ENCODE measurements at places on chromosomes 7 and 10.

- no peak for DNase-seq
Measured at GRCh38 chr10:70729763-70730357, 55.3 kb downstream of the TBATA start.

GRCh38 chr7:135342887-135343286 is 109.2 kb downstream of the STRA8 start:
- no peak for DNase-seq

GRCh38 chr10:49035920-49036319 is 79.4 kb downstream of the VSTM4 start:
- no peak for DNase-seq

DNA sequence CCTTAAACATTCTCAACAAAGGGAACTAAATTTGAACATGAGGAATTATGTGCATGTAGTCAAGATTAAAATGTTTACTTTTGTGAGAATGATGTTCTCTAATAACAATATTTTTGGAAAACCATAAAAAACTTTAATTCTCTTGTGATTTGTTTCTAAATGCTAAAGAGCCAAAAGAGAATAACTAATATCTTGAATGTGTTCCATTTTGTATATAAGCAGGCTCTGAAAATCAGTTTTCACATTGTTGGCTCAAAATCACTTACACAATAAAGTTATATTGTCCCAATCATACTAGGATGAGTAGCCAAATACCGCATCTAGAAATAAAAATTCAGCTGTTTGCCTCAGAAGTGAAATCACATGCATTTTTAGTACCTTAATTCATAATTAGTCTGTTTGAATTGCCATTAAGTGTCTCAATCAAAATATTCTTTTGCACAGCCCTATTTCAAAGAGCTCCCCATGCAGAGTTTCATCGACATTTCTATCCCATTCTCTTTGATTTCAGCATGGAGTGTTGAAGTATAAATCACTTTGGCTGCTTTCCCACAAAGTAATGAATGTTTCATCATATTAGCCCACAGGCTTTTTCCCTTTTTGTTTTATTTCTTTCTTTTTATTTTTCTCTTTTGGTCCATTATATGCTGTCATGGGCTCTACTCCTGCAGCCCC is 420.3 kb upstream of the POM121L12 start:
- DNase-seq = no peak

DNA sequence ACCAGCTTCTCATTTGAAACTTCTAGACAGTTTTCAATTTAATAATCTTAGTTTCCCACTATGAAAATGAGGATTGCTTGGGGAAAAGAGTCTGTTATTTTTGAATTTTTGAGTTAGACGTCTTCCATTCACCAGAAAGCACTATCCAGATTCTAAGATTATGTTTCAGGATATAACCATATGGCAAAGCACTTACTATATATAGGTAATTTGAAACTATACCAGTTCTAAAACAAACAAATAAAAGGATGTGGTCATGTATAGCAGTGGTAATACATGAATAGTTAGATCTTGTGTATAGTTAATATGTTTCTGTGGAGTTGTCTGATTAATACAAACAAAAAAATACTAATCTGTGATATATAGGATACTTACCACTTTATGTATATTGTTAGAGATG is 320.0 kb downstream of the EXOC4 start:
- no peak for DNase-seq

DNA sequence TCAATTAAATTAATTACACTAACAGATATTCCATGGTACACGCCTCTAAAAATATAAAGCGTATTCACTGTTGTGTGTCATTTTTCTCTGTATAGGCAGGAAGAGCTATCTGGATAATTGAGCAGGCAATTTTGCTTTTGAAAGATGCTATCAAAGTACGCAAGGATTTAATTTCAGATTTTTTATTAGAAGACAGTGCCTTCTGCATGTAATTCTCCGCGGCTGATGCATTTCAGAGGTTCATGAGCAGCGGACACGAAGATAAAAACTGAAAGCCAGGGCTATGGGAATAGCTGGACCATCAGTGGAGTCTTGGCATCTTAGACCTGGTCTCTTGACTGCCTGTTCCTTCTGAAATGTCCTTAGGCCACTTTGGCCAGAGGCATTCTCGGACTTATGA is 35.7 kb upstream of the SDK1 start:
- DNase-seq = no peak

DNA sequence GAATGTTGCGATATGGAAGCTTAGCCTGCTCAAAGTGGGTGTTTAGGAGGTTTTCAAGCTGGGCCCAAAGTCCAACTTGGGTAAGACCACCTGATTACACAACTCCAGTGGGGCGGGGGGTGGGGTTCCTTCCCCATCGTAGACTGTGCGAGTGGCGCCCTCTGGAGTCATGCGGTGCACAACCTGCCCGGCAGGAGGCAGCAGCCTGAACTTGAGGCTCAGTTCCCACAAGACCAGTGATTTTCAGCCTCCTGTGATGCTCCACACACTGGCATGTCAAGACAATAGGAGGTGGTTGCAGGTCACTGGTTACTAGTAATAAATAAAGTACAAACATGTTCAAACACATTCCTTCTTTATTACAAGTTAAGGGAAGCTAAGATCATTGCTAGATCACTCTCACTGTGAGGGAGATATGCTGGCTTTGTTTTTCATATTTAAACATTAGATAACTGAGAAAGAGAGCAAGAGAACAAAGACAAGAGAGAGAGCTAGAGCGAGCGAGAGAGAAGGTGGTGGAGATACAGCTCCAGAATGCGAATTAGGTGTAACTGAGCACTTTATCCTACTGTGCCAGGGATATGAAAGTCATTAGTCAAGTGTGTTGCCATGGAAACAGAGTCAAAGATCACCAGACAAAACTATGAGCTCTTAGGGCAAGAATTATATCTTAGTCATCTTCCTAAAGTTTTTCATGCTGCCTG is 97.4 kb upstream of the BMPER start:
- DNase-seq = no peak

DNA sequence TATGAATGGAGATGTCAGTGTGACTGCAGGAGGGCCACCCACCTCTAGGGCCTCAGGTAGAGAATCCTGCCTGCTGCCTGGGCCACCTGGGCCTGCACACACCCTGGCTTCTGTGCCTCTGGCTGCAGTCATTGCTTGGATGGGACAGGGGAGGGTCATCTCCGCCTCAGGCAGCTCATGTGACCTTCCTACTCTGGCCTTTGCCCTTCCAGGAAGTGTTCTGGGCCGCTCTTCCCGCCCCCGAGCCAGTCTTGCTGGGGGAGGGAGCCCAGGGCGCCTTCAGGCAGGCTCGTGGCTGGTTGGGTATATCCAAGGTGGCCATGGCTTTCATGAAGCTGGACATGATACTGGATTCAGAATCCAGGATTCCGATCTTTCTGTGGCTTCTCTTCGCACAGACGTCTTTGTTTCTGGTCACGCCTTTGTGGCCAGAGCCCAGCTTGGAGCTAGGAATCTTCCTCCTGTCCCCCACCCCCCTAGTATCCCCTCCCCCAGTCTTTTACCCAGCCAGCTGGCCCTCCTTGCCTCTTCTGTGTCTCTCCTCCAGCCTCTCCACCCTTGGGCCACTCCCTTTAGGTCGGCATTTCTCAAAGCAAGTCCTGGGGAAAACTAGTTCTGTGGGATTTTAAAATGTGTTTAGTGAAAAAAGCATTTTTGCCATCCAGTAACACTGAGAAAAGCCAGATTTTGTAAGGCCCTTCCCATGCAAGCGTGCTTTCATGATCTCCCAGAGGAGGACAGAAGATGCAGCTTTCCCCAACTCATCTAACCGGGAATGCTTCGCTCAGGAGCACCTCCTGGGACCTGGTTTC is 119.6 kb downstream of the ZMIZ1 start:
- DNase-seq = no peak

- DNase-seq = no peak
Measured at GRCh38 chr10:132725202-132725601, 60.7 kb downstream of the NKX6-2 start.

- DNase-seq = peak; percentile 17
Measured at GRCh38 chr10:45418849-45419675, 45.0 kb downstream of the ALOX5 start.

DNA sequence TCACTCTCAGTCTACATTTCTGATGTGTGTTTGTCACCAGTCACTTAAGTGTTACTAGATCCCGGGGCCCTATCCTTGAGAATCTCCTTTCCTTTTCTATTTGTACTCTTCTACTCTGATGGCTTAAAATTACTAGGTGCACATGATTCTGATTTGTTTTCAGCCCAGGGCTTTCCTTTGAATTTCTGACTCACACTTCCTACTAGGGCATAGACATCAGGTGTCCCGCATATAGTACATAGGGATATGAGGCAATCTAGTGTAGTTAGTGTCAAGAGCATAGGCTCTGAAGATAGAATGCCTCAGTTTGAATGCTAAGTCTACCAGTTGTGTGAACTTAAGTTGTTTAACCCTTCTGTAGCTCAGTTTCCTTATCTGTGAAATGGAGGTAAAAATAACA is 49.4 kb upstream of the LRRN3 start:
- DNase-seq = no peak

DNA sequence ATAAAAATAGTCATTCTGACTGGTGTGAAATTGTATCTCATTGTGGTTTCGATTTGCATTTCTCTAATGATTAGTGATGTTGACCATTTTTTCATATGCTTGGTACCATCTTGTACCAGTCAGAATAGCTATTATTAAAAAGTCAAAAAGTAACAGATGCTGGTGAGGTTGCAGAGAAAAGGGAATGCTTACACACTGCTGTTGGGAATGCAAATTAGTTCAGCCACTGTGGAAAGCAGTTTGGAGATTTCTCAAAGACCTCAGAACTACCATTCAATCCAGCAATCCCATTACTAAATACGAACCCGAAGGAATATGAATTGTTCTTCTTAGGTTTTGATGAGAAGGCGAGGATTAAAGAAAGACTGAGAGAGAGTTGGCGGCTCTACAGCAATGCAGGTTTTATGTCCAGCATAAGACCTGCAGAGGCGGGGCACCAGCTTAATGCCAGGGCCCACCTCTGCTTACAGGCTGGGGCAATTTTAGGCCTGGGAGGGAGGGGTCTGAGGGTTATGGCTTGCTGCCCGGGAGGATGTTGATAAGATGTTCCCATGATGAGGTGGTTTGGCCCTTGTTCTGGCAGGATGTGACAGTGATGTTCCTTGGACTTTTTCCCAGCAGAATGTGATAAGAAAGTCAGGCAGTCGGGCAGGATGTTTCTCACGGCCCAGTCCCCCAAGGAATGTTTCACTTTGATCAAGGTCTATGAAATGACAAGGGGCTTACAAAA is 74.4 kb downstream of the MEST start:
- DNase-seq = no peak

DNA sequence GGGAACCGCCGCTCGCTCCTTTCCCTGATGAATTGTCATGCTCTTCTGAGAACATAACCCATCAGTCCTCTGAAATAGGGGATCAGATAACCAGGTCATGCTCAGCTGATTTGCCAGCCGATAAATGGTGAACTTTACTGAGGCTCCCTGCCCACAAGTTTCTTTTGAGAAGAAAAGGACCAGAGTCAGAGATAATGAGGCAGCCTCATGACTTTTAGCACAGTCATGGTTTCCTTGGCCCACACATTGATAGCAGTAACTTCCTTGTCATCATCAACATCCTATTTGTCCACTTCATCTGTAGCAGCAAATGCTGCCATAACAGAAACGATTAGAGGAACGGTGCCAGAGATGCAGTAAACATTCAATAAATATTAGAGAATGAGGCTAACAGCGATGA is 509.0 kb downstream of the GATA3 start:
- DNase-seq = no peak

DNA sequence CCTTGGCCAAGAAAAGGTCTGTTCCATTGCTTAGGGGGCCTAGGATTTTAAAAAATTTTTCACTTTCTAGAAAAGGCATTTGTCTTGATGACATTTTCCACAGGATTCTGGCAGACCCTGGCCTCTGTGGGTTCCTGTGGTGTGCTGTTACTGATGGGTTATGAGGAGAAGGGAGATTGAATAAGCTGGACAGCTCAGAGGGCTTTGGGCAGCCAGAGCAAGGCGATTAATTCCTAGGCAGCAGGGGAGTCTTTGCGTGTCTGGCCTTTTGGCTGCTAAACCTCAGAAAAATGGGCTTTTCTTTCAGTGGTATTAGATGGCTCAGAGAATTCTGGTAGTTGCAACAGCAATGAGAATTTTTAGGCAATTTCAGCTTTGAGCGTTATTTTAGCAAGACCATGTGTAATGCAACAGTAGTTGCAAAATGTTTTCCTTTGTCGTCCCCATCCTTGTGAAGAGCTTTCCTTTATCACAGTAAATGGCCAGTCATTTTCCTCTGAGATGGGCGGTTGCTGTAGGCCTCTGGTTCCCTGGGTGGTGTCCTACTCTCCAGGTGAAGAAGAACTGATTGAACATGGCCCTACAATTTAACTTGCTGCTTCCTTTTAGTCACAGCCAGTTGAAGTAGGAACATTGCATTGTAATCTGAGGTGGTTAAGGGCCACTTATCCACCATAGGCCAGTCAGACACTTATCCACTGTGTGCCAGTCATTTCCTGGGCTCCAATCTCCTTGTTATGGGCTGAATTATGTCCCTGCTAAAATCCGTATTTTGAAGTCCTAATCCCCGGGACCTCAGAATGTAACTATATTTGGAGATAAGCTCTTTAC is 43.2 kb downstream of the SH2D4B start:
- no peak for DNase-seq

GRCh38 chr10:112361951-112362751 is 11.8 kb upstream of the ACSL5 start:
- DNase-seq = no peak

- no peak for DNase-seq
Measured at GRCh38 chr10:71916827-71917226, 47.4 kb upstream of the CHST3 start.

DNA sequence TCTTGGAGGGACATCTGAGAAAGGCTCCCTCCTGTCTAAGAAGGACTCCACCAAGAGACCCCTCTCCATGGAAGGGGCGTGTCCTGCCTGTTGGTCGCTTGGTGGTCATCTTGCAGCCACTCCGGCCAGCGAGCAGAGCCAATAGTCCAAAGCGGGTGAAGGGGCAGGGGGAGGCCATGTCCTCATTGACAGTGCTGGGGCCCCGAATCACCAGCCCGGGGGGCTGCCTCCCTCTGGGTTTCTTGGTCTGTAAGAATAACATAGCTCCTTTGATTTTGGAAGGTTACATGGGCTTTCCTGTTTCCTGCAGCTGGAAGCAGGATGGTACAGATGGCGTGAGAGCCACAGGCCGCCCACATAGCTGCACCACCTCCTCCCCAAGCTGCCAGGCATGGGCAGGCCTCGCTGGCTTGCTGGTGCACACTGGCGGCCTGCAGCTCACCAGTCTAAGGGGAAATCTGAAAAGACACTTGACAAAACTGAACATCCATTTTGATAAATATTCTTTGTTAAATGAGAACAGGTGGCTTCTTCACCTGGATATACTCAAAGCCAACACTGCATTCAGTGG is 105.8 kb downstream of the ARHGAP22 start:
- DNase-seq = no peak

- DNase-seq = no peak
Measured at GRCh38 chr7:72445075-72445474, 32.9 kb upstream of the CALN1 start.

DNA sequence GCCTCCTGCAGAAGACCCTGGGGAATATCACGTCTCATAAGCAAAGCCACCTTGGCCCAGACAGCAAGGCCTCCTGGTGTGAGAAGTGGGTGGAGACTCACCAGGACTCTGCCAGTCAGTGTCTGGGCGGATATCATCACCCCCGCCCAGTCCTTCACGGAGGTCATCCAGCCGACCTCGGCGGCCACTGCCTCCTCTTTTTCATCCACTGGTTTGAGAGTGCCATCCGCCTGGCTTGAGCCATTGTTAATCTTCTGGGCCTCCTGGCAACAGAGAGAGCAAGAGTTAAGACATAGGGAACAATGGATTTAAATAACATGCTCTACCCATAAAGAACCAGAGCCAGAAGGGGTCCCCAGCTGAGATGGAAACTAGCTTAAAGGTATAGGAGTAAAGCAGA is 233.8 kb downstream of the KCNMA1 start:
- no peak for DNase-seq

GRCh38 chr7:138245216-138245615 is 169.0 kb downstream of the AKR1D1 start:
- DNase-seq = no peak
